Psoas muscle (tissue), 8 donors: ENCODE measurements at places on chromosomes 3 and 15. TPM values are rescaled to one million over a fixed set of nuclear protein-coding genes. Genes with fewer than 3 reads are reported as not detected.

DNA sequence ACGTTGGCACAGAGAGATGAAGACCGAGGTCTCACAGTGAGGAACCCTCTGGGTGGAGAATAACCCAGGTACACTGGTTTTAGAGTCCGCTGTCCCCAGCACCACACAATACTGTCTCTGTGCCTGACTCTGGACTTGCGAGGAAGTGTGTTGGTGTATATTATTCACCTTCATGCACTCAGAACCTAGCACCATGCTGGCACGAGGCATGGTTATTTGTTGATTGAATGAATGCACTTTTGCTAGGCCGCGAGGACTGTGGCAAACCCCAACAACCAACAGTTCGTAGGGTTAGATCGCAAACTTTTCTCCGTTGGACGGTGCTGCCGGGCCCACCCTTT, 484 bp upstream of the C3orf52 start:
- H3K4me3 ChIP-seq = peak overlapping the region; percentile 65
- H3K27ac ChIP-seq = no peak overlapping the region
- H3K27me3 ChIP-seq = no peaks in the 10 kb centered on the region
- no peaks in the 10 kb centered on the region for H3K36me3 ChIP-seq
- H3K4me1 ChIP-seq = no peaks in the 10 kb centered on the region

Gene SLC51A
- total RNA-seq = not detected

Gene TNK2
- 75.9 TPM for total RNA-seq

GRCh38 chr3:120567370-120568201, 28.6 kb upstream of the NDUFB4 start:
- no peak overlapping the region for H3K27ac ChIP-seq
- no peaks in the 10 kb centered on the region for H3K4me1 ChIP-seq
- no peaks in the 10 kb centered on the region for H3K36me3 ChIP-seq

- no peaks in the 10 kb centered on the region for H3K27me3 ChIP-seq
- no peak overlapping the region for H3K4me3 ChIP-seq
- no peak overlapping the region for H3K27ac ChIP-seq
- peaks cover 11% of the 10 kb centered on the region for H3K4me1 ChIP-seq
- no peaks in the 10 kb centered on the region for H3K36me3 ChIP-seq
- no peak for DNase-seq
Observed at GRCh38 chr15:69812861-69813261, 284.9 kb downstream of the TLE3 start.

GRCh38 chr15:67025719-67026609, 39.4 kb upstream of the SMAD3 start:
- peak; percentile 56 for DNase-seq
- peak overlapping the region; percentile 76 for H3K27ac ChIP-seq
- peaks cover 31% of the 10 kb centered on the region for H3K4me1 ChIP-seq
- H3K27me3 ChIP-seq = no peaks in the 10 kb centered on the region
- no peak overlapping the region for H3K4me3 ChIP-seq

DNA sequence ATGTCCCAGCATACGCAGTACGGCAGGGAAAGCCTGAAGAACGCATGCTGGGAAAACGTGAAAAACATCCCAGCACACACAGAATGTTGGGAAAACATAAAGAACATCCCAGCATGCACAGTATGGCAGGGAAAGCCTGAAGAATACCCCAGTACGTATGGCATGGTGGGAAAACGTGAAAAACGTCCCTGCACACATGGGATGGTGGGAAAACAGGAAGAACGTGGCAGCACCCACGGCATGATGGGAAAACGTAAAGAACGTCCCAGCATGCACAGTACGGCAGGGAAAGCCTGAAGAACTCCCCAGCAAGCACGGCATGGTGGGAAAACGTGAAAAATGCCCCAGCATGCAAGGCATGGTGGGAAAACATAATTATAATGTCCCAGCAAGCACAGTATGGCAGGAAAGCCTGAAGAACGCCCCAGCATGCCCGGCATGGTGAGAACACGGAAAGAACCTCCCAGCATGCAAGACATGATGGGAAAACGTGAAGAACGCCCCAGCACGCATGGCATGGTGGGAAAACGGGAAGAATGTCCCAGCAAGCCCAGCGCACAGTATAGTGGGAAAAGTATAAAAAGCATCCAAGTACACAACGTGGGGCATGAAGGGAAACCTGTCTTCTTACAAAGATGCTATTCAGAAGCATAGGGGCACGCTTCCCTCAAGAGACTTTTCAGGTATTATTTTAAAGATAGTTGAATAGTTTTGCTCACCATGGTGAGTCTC, 128.3 kb downstream of the OCA2 start:
- no peaks in the 10 kb centered on the region for H3K4me1 ChIP-seq
- no peaks in the 10 kb centered on the region for H3K36me3 ChIP-seq
- no peak for DNase-seq

Gene ZNF860
- total RNA-seq = not detected

GRCh38 chr3:14324224-14324944, 78.0 kb upstream of the SLC6A6 start:
- peak overlapping the region; percentile 97 for H3K27ac ChIP-seq
- DNase-seq = peak; percentile 68
- H3K4me3 ChIP-seq = no peak overlapping the region
- H3K27me3 ChIP-seq = no peaks in the 10 kb centered on the region
